ENCODE measurements at places on chromosomes 5 and 9.
A peak's percentile ranks its signal among the peaks of the same experiment; 100 is the strongest.

DNA sequence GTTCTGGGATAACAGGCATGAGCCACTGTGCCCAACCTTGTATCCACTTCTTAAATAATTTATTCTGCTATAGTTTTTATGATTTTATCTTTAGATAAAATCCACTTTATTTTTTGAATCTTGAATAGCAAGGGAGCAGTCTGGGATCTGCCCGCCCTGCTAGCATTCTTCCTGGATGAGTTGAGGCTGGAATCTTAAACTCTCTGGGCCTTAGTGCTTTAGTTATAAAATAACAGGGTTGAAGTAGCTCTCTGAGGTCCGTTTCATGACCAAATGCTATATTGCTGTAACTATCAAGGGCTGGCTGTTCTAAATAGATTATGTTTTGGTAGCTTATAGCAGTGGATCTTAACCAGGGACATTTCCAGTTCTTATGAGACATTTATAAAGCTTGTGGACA lies 20.8 kb downstream of the ACER2 start:
- no peak overlapping the region for H3K27ac ChIP-seq
- no peak for DNase-seq
- H3K4me3 ChIP-seq: no peak overlapping the region
- no peaks in the 10 kb centered on the region for H3K27me3 ChIP-seq
- H3K4me1 ChIP-seq: no peaks in the 10 kb centered on the region

- DNase-seq: no peak
- H3K27me3 ChIP-seq: no peaks in the 10 kb centered on the region
- no peaks in the 10 kb centered on the region for H3K36me3 ChIP-seq
- H3K4me3 ChIP-seq: no peak overlapping the region
- no peaks in the 10 kb centered on the region for H3K4me1 ChIP-seq
Measured at GRCh38 chr9:110850401-110851135, 182.0 kb downstream of the MUSK start.

GRCh38 chr9:88420227-88420626 lies 32.0 kb downstream of the SPIN1 start:
- DNase-seq: no peak
- H3K36me3 ChIP-seq: peaks cover 44% of the 10 kb centered on the region
- H3K27ac ChIP-seq: no peak overlapping the region
- no peak overlapping the region for H3K4me3 ChIP-seq

- H3K36me3 ChIP-seq: peaks cover 4% of the 10 kb centered on the region
- H3K4me1 ChIP-seq: peaks cover 32% of the 10 kb centered on the region
- no peak overlapping the region for H3K4me3 ChIP-seq
- no peak overlapping the region for H3K27ac ChIP-seq
- peak; percentile 61 for DNase-seq
- no peaks in the 10 kb centered on the region for H3K27me3 ChIP-seq
Measured at GRCh38 chr9:93111371-93112115, 15.5 kb downstream of the CARD19 start.

DNA sequence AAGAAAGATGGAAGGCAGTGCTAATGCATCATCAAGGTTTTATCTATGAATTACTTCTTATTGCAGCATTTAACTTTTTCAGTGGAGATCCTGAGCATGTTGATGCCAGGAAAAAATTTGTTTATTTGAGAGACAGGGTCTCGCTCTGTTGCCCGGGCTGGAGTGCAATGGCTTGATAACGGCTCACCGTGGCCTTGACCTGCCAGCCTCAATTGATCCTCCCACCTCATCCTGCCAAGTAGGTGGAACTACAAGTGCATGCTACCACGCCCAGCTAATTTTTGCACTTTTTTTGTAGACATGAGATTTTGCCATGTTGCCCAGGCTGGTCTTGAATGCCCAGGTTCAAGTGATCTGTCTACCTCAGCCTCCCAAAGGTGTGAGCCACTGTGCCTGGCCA lies 47.2 kb downstream of the AOPEP start:
- DNase-seq: no peak
- H3K27me3 ChIP-seq: no peaks in the 10 kb centered on the region
- H3K4me3 ChIP-seq: no peak overlapping the region
- peaks cover 5% of the 10 kb centered on the region for H3K36me3 ChIP-seq
- H3K4me1 ChIP-seq: peaks cover 6% of the 10 kb centered on the region

GRCh38 chr9:110912419-110913291 lies 125.6 kb downstream of the LPAR1 start:
- H3K27me3 ChIP-seq: no peaks in the 10 kb centered on the region
- DNase-seq: no peak
- no peaks in the 10 kb centered on the region for H3K36me3 ChIP-seq
- no peak overlapping the region for H3K27ac ChIP-seq
- no peak overlapping the region for H3K4me3 ChIP-seq

GRCh38 chr9:5587024-5587423 lies 41.9 kb upstream of the RIC1 start:
- H3K4me3 ChIP-seq: peak overlapping the region; percentile 36
- peak overlapping the region; percentile 79 for H3K27ac ChIP-seq
- H3K27me3 ChIP-seq: peaks cover 7% of the 10 kb centered on the region
- H3K4me1 ChIP-seq: peaks cover 42% of the 10 kb centered on the region
- H3K36me3 ChIP-seq: no peaks in the 10 kb centered on the region
- no peak for DNase-seq

DNA sequence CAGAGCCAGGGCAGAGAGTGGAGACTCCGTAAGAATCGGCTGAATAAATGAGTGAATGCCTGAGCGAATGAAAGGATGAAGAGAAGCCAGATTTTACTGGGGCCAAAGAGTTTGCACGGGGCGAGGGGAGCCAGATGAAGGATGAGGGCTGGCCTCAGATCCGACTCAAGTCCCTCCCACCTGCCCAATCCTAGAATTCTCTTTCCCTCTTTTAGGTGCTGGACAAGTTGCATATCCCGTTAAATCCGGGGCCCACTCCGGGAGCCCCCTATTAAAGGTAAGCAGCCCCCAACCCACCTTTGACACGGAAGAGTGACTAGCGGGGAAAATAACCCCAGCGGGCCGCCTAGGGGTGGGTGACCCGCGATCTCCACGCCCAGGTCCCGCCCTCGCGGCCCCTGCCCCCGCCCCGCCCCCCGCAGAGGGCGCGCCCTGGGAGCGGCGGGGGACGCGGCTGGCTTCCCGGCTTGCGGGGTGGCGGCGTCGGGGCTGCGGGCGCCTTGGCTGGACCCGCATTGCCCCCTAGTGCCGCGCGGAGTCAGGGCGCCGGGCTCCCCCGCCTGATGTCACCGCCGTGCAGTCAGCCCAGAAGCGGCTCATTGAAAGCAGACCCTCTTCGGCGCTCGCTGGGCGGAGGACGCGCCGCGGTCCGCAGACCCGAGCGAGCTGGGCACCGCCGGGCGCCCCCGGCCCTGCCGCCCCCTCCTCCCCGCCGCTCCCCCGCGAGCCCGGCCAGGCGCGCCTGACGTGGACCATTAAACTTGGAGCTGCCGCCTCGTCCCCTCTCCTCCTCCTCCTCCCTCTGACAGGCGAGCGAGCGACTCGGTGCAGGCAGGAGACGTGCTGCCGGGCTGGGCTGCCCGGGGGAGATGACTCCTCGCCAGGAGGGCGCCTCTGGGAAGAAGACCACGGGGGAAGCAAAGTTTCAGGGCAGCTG lies at the start of gene ADRA1B:
TSS of gene ADRA1B (plus strand) at position 579 of the 937 bp plus-strand sequence. CDS start 424 bp downstream, outside the sequence.
- no peak for DNase-seq
- H3K36me3 ChIP-seq: no peaks in the 10 kb centered on the region

GRCh38 chr5:44646016-44646415 lies 162.7 kb upstream of the MRPS30 start:
- no peak overlapping the region for H3K27ac ChIP-seq
- DNase-seq: no peak
- no peak overlapping the region for H3K4me3 ChIP-seq
- no peaks in the 10 kb centered on the region for H3K4me1 ChIP-seq
